ENCODE measurements at places on chromosomes 7 and 10. TPM values are rescaled to one million over a fixed set of nuclear protein-coding genes. Genes with fewer than 3 reads are reported as not detected.
A peak's percentile ranks its signal among the peaks of the same experiment; 100 is the strongest.

- H3K27me3 ChIP-seq: no peaks in the 10 kb centered on the region
- no peaks in the 10 kb centered on the region for H3K36me3 ChIP-seq
- no peak for DNase-seq
- no peak overlapping the region for H3K4me3 ChIP-seq
- no peaks in the 10 kb centered on the region for H3K4me1 ChIP-seq
- H3K27ac ChIP-seq: no peak overlapping the region
These were observed 82.1 kb downstream of the PKD1L1 start for GRCh38 chr7:47866120-47866519.

DNA sequence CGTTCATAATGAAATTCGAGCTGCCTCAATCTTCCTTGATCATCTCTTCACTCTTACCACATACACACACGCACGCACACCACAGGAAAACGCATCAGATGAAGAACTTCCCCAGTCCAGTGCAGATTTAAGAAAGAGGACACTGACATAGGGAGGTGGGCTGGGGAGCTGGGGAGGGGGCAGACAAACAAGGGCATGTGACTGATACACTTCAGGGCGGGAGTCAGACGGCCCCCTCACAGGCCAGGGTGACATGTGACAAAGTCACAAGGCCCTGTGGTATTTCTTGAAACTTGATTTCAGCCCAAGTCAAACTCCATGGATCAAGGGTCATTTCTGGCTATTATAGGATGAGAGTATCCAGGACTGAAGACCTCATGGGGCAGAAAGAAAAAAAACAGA lies 82.6 kb downstream of the KCNMA1 start:
- peak overlapping the region; percentile 92 for H3K27ac ChIP-seq
- H3K27me3 ChIP-seq: no peaks in the 10 kb centered on the region
- no peak overlapping the region for H3K4me3 ChIP-seq
- H3K36me3 ChIP-seq: no peaks in the 10 kb centered on the region

DNA sequence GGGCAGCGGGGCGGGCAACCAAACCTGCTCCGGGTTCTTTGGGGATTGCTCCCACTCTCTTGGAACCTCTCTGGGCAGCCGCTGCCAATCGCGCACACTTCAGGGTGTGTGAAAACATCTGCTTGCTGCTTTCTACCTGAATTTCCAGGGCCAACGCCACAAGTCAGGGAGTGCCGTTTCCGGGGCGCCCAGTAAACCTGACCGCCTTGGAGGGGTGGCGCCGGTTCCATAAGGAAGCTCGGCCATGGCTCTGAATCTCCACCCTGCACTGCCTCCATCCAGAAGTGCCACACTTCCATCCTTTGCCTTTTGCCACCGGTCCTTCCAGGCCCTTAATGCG lies 679 bp upstream of the AFAP1L2 start:
- peaks cover 41% of the 10 kb centered on the region for H3K4me1 ChIP-seq
- H3K27ac ChIP-seq: peak overlapping the region; percentile 90
- H3K36me3 ChIP-seq: no peaks in the 10 kb centered on the region
- peaks cover 33% of the 10 kb centered on the region for H3K27me3 ChIP-seq
- no peak for DNase-seq

GRCh38 chr7:46713868-46714596 lies 793.0 kb upstream of the IGFBP3 start:
- no peak overlapping the region for H3K27ac ChIP-seq
- no peaks in the 10 kb centered on the region for H3K27me3 ChIP-seq
- no peak for DNase-seq
- no peaks in the 10 kb centered on the region for H3K4me1 ChIP-seq
- no peak overlapping the region for H3K4me3 ChIP-seq
- H3K36me3 ChIP-seq: no peaks in the 10 kb centered on the region

GRCh38 chr7:51307651-51308210 lies 8.9 kb downstream of the COBL start:
- H3K27ac ChIP-seq: no peak overlapping the region
- no peaks in the 10 kb centered on the region for H3K36me3 ChIP-seq
- H3K4me1 ChIP-seq: no peaks in the 10 kb centered on the region

DNA sequence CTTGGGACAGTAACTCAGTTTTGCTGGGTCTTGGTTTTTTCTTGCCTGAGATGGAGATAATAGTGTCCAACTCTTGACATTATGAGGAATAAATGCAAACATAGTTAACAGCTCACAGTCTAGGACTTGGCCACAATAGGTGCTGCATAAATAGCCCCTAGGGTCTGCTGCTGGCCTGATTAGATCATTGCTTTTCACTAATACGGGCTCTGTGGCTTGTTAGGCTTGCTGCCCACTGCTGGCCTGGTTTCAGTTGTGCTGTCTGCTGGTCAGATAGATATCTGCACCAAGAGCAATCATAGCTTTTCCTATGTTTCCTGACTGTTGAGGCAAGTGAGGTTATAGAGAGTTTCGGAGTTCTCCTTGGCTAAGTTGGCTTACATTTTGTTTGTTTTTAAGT lies 246.1 kb downstream of the DNAJB9 start:
- H3K27ac ChIP-seq: no peak overlapping the region
- no peak overlapping the region for H3K4me3 ChIP-seq
- DNase-seq: no peak
- no peaks in the 10 kb centered on the region for H3K36me3 ChIP-seq

DNA sequence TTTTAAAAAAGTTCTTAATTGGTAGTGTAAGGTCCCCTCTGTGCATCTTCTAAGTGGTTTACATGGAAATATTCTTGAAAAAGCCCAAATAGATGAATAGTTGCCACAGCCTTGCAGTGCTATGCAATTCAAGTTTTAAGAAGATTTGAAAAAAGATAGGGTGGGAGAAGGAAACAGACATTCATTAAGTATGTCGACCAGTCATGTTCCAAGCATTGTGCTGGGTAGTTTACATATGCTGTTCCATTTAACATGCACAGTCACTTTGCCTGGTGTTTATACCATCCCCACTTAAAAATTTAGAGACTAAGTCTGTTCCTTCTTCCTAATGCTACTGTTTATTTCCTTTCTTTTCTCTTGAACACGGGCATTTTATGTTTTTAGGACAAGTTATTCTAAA lies 28.1 kb upstream of the NAMPT start:
- no peaks in the 10 kb centered on the region for H3K36me3 ChIP-seq
- peaks cover 10% of the 10 kb centered on the region for H3K4me1 ChIP-seq
- H3K4me3 ChIP-seq: no peak overlapping the region
- no peak overlapping the region for H3K27ac ChIP-seq
- no peaks in the 10 kb centered on the region for H3K27me3 ChIP-seq

FGL2 gene
- 127 TPM for total RNA-seq

ASZ1 gene
- not detected for total RNA-seq

NUPR2 gene
- total RNA-seq: not detected

AKR1C4 gene
- total RNA-seq: not detected

All from spleen (tissue), 13 donors.